Activated naive CD8-positive, alpha-beta T cell treated with anti-CD3 and anti-CD28 coated beads, Interleukin-2, amount 10 ng/mL, durations not matched to agents 7 days and 5 days (primary cell): ENCODE measurements at places on chromosomes 11 and 22. TPM values are rescaled to one million over a fixed set of nuclear protein-coding genes. Genes with fewer than 3 reads are reported as not detected.

DNA sequence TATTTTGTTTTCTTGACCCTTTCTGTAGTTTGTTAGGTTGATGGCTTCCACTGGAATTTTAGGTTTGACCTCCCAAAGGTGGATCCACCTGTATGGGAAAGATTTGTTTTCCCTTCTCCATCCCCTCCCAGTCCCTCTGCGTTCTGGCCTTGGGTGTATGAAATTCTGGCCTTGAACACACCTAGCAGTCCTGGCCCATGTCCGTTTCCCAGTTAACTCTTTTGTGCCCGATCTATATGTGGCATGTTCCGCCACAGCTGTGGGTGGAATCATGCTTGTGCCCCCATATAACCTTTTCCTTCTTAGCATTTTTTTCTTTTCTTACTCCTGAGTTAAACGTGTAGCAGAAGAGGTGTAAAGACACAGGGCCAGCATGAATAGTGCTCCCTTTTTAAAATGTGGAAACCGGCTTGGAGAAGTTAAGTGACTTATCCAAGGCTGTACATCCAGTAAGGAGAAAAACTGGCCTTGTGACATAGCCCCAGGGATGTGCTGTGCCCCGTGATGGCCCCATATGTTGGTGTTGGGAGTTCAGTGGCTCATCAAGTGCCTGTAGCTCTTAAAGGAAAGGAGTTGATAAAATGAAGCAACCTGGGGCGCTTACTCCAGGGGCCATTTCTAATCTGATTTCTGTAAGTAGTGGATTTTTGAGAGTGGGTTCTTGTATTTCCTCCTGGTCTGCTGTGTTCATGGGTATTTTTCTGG, 39.3 kb downstream of the ZNRF3 start:
- H3K36me3 ChIP-seq = no peaks in the 10 kb centered on the region
- peaks cover 6% of the 10 kb centered on the region for H3K4me1 ChIP-seq
- H3K27me3 ChIP-seq = peaks cover 44% of the 10 kb centered on the region

DNA sequence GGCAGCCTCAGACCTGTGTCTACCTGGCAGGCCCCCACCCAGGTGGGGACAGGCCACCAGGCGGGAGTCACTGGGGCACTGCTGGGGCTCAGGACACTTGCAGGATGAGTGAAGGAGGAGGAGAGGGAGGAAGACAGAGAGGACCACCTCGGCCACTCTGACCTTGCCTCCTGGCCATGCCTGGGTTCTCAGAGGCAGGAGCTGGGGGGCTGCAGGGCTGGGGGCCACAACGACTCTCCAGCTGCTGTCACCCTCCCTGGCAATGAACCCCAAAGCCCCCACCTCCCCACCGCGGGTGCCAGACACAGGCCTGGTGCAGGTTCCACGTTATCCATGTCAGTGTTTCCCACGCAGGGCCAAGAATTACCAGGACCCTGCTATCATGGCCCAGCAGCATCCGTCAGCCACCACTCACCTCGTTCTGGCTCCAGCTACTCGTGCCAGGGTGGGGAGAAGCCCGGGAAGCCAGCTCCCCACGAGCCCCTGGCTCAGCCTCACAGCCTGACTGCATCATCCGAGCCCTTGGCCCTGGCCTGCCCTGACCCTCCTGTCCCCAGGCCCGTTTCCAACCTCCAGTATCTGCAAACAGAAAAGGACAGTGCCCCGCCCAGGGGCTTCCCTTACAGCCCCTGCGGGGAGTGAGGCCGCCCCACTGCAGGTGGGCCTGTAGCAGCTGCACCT, 62.4 kb downstream of the BRD1 start:
- H3K4me3 ChIP-seq = no peak overlapping the region
- no peaks in the 10 kb centered on the region for H3K36me3 ChIP-seq
- peaks cover 17% of the 10 kb centered on the region for H3K4me1 ChIP-seq

- H3K4me3 ChIP-seq = no peak overlapping the region
- DNase-seq = no peak
- no peaks in the 10 kb centered on the region for H3K27me3 ChIP-seq
- no peaks in the 10 kb centered on the region for H3K4me1 ChIP-seq
- no peaks in the 10 kb centered on the region for H3K36me3 ChIP-seq
Observed at GRCh38 chr11:98358551-98358950, 662.2 kb upstream of the CNTN5 start.

Gene NXPE2
- not detected for total RNA-seq

Gene OR5B21
- 0.45 TPM for total RNA-seq
